ENCODE measurements at places on chromosomes 3 and 15. TPM values are rescaled to one million over a fixed set of nuclear protein-coding genes. Genes with fewer than 3 reads are reported as not detected.

Gene RFT1
- total RNA-seq: 13.1 TPM

Gene MED12L
- total RNA-seq: 0.28 TPM

Gene FNDC3B
- 153 TPM for total RNA-seq

Gene EIF4A2
- 564 TPM for total RNA-seq

Gene KBTBD8
- 2.4 TPM for total RNA-seq

Gene CCR8
- not detected for total RNA-seq

Gene CD96
- total RNA-seq: 0.09 TPM

Gene GNAT1
- total RNA-seq: not detected

Gene ISLR
- 157 TPM for total RNA-seq

Gene MYD88
- total RNA-seq: 8.1 TPM

Gene IQCF2
- total RNA-seq: not detected

Gene CLRN1
- total RNA-seq: not detected

Gene GYG1
- 29.2 TPM for total RNA-seq

Gene ITIH4
- total RNA-seq: 1.6 TPM

Gene FANCD2
- total RNA-seq: 2.0 TPM

Gene GOLGA6B
- not detected for total RNA-seq
